Cerebellum (tissue), 4 donors: ENCODE measurements at places on chromosomes 16 and 17. TPM values are rescaled to one million over a fixed set of nuclear protein-coding genes. Genes with fewer than 3 reads are reported as not detected.

The HS3ST3A1 gene
- 2.0 TPM for total RNA-seq

The C16orf89 gene
- total RNA-seq, result 6.9 TPM

DNA sequence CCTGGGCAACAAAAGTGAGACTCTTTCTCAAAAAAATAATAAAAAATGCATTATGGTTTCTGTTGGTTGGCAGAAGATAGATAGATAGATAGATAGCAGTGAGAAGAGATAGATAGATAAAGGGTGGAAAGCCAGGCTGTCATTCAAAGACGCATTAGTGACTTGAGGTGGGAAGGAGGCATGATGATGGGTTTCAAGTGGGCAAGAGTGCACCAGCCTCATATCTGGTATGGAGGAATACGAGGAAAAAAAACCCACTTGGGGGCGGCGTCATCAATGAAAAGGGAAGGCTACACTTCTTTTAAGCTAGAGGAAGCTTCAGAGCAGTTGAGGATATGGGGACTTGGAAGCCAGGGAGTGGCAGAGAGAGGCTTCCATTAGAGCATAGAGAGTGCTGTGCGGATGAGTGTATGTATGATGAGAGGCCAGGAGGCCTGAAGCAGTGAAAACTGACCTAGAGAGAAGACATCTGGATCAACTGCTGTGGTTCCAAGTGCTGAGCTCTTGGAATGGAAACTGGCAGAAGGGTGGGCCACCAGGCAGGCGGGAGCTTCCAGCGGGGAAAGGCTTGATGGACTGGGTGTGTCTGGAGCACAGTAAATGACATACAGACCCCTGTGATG lies 31.8 kb downstream of the CEP95 start:
- DNase-seq, result no peak

GRCh38 chr16:74252329-74252728 lies 44.3 kb upstream of the PSMD7 start:
- DNase-seq, result no peak

DNA sequence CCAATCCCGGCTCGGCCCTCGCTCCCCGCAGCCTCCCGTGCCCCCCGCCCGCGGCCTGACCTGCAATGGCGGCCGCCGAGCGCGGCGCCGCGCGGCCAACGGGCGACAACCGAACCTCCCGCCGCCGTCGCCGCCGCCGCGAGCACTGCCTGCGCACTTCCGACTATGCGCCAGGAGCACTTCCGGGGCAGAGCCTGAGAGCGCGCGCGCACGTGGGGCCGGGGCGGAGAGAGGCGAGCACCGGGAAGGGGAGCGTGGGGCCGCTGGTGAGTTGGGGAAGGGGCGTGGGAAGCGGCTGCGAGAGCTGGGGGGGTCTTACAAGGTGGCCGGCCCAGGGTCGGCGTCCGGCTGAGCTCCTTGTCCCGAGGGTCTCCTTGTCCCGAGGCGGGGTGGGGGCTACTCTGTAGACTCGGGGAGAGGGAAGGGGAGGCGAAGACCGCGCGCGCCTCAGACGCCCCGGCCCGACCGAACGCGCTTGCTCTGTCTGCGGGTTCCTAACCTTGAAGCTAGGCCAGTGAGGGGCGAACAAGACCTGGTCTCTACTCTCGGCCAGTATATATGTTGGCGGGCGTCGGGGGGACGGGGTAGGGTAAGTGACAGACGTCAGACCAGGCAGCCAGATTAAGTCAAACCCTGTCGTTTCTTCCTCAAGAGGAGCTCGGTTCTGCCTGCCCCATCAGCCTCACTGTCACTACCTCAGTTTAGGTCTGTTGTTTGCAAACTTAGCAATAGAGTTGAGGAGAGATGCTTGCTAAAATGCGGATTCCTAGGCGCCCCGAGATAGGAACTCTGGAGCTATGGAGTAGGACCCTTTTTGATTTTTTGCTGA lies at the start of the genes CHTF8 and UTP4:
CHTF8 (minus strand) TSS at position 165 of the 829 bp plus-strand sequence. CDS start 11,130 bp downstream, outside the sequence.
UTP4 (plus strand) TSS at position 226 of the 829 bp plus-strand sequence. CDS start 811 bp downstream, outside the sequence.
- DNase-seq, result peak; percentile 89

DNA sequence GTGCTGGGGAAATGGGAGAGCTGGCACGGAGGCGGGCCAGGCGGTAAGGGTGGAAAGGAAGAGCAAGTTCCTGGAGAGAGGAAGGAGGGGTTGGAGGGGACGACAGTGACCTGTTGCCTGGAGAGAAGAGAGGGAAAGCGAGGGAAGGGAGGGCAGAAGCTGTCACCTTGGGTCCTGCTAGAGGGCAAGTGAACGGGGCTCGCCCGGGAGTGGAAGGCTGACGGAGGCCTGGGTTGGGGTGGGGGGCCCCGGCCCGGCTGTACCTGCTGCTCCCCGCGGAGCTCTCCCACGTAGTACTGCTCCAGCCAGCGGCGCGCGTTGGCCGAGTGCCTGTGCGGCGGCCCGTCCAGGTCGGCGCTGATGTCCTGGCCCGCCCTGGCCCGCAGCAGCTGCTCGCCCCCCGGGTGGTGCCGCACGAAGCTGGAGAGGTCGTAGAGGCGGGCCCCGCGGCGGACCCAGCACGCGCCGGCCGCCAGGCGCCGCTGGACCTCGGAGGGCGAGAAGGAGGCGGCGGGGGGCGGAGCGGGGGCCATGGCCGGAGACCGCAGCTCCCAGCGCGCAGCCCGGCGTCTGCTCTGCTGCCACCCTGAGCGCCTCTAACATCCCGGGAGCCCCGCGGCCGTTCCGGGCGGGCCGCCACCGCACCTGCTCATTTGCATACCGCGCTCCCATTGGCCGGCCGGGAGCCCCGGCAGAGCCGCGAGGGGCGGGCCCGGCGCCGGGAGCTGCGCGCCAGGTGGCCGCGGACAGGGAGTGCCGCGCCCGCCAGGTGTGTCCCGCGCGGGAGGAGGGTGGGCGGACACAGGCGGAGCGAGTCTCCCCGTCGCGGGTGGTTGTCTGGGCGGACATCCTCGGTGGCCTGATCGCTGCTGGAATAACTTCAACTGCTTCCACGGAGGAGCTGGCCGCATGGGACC lies at the start of gene FA2H:
FA2H (minus strand) TSS at position 598 of the 917 bp plus-strand sequence; CDS start at position 533, 65 bp downstream.
- peak; percentile 84 for DNase-seq
